ENCODE measurements at places on chromosomes 7 and 10.

- no peak for DNase-seq
These were observed 918.6 kb downstream of the KCNMA1 start for GRCh38 chr10:76719006-76719405.

DNA sequence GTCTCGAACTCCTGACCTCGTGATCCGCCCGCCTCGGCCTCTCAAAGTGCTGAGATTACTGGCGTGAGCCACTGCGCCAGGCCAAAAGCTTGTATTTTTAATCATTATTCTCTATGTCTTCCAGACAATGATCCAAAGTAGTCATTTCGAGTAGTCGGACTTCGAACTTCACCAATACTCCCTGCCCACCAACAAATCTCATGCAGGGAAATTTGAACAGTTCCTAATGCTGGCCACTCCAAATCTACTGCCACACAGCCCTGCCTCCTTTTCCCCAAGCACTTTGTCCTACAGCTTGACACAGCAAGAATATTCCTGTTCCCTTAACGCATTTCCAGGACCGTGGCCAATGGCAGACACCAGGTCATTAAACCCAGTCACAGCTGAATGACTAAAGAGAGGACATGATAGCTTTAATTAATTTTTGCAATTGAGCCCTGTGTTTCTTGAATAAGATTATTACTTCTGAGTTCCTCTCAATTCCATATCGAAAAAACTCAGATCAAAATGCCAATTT lies 142.3 kb upstream of the NRP1 start:
- DNase-seq, result no peak

DNA sequence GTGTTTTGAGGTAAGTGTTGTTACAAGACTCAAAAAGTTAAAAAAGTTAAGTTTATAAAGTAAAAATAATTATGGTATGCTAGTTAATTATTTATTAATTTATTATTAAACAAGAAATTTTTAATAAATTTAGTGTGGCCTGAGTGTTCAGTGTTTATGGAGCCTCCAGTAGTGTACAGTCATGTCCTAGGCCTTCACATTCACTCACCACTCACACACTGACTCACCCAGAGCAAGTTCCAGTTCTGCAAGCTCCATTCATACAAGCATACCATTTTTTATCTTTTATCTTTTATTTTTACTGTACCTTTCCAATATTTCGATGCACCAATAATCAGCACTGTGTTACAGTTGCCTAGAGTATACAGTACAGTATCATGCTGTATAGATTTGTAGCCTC lies 381.2 kb upstream of the MGMT start:
- no peak for DNase-seq

DNA sequence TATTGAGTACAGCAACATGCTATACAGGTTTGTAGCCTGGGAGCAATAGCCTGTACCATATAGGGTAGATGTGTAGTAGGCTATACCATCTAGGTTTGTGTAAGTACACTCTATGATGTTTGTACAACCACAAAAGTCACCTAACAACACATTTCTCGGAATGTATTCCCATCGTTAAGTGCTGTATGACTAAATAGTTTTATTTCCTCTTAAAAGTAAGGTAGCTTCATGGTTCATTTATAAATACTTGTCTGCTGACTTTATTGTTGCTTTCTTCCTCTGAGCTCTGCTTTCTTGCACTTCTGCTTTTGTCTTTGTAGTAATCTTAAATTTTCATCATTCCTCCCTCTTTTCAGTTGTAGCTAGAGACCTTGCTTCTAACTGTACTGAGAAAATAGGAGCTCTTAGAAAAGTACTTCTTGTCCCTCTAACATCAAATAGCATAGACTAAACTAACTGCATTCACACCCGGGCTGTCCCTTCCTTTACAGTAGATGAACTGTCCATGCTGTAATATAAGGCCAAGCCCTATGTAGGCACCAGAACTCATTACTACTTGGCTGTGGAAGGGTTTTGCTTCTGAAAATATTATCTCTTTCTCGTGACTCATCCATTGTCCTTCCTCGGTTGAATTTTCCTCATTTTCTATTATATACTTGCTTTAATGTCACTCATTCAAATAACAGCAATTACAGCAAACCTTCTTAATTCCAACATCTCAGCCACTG lies 55.4 kb upstream of the FAM3C start:
- no peak for DNase-seq

- DNase-seq, result no peak
These were observed 1.6 kb downstream of the DOCK1 start for GRCh38 chr10:126906704-126907422.

DNA sequence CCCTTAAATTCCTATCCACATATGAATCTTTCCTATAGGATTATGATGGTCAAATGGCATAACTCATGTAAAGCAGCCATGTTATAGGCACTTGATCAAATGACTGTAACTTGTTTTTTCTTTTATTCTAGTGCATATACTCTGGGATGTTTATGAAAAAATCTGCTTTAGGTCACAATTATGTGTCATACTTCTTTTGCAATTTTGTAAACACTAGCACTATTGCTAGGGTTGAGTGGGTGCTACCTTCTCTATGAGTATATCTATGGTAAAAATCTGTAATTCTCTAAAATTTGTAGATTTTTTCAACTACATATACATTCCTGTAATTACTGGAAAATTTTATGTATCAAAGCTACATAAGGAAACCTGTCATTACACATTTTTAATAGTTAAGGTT lies 50.0 kb downstream of the HGF start:
- no peak for DNase-seq

- no peak for DNase-seq
These were observed 284.0 kb downstream of the AUTS2 start for GRCh38 chr7:69882269-69882668.

- DNase-seq, result no peak
These were observed 90.4 kb downstream of the COBL start for GRCh38 chr7:51226063-51226755.

GRCh38 chr10:20945546-20946332 lies 48.6 kb upstream of the NEBL start:
- DNase-seq, result no peak

- no peak for DNase-seq
These were observed 87.4 kb downstream of the BUB3 start for GRCh38 chr10:123241391-123242141.

GRCh38 chr10:77577666-77578229 lies 59.9 kb downstream of the KCNMA1 start:
- no peak for DNase-seq

- DNase-seq, result no peak
These were observed 19.6 kb downstream of the RAB19 start for GRCh38 chr7:140423501-140423900.

DNA sequence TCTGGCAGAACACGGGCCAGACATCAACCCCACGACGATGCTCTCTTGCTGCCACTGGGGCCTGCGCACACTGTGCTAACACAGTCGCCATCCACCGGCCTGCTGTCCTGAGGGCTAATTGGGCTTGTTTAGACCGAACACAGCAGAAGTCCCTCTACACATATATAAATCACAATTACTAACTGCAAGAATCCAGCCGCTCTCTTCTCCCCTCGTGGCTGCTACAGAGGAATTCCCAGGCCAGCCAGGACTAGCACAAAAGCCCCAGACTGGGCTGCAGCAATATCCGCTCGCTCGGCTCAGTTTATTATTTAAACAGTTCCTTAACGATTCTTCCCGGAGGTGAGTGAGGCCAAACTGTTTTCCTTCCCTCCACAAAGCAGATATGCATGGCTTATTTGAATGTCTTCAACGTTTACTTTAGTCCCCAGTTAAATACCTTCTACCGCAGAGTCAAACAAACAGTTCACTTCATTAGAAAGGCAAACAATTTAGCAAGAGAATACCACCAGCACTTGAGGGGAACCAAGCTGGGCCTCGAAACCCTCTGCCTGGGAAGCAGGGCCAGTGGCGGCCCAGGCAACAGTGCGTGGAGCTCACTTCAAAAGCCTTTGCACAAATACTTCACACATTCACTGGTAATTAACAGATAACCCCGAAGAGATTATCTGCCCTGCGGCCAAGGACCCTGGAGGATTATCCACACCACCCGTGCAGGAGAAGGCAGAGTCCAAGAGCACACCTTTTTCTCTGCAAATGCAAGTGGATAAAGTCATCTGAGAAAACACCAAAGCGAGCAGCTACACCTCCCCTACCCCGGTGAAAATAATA lies 145.3 kb downstream of the GLI3 start:
- no peak for DNase-seq

DNA sequence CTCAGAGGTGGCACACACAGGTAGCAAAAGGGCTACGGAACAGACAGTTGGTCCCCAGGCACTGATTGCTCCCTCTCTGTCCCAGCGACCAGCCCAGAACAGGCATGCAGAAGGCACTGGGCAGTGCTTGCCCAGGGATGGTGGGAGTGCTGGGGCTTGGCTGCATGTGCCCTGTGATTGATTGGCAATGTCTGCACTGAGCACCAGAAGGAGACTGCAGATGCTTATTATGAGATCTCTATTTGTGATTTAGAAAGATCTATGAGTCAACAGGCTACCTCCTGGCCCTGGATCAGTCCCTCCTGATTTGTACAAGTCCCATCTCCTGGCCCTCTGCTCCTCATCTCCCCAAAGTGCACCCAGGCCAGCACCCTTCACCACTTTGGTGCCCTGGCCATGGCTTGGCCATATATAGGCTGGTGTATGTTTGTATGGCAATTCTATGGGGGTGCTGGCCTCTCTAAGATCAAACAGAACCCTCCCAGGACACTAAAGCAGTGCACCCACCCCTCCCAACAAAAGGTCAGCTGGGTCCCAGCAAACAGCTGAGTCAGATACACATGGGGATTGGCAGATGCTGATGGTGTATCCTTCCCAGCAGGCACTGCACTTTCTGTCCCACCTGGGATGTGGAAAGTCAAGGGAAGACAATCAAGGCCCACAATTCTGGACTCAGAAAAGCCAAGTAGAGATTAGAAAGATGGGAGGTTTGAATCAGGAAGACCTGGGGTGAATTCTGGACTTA lies 30.9 kb downstream of the CAMK2B start:
- peak; percentile 6 for DNase-seq

DNA sequence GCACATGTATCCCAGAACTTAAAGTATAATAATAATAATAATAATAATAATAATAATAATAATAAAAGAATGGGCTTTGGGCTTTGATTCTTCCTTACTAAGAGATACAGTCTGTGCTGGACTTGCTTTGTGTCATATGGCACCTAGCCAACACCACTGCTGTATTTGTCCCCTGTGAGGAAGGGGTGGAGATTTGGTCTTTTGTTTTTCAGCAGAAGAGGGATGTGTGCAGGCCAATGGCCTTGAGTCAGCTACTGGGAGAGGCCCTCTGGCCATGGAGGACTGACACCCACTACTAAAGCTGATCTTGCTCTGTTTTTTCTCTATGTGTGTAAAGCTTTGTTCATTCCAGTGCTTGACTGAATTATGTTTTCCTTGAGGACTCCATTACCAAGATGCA lies 573.0 kb upstream of the PCDH15 start:
- no peak for DNase-seq

DNA sequence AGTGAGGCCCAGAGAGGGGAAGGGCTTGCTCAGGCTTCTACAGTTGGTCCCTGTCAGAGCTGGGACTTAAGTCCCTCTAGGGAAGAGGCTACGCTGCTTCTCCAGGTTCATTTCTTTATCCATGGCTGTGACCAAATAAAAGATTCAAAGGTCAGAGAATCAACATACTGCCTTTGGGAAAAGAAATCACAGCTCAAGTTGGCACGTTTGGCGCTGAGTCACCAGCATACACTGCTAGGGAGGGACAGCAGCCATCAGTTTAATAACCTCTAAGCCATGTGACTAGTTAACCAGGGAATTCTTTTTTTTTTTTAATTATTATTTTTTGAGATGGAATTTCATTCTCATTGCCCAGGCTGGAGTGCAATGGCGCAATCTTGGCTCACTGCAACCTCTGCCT lies 28.4 kb upstream of the CRHR2 start:
- DNase-seq, result no peak

DNA sequence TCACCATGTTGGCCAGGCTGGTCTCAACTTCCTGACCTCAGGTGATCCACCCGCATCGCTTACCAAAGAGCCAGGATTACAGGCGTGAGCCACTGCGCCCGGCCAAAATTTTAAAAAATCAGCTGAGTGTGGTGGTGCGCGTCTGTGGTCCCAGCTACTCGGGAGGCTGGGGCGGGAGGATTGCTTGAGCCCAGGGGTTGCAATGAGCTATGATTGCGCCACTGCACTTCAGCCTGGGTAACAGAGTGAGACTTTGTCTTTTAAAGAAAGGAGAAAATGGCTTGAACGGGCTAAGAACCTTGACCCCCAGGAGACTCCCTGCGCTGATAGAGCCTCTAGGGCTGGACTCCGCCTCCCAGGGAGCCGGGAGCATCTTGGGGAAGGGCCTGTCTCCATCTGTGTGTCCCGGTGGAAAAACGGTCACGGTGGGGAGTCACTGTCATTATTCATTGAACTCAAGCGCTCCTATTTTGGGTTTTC lies 760 bp upstream of the KCTD7 start:
- DNase-seq, result no peak

DNA sequence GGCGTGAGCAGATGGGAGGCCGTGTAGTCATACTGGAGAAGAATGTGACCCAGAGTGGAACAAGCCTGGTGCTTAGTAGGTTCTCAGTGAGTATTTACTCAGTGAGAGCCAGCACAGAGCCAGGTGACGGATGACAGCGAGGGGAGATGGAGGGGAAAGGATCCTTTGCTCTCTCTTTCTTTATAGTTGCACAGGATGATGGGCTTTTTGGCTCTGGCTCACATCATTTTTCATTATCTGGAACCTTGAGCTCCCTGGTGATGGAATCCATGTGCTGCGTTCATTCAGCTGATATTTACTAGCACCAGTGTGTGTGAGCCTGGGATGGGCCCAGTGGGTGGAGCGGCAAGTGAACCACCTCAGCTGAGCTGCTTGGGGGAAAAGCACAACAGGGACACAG lies 17.2 kb downstream of the BTBD16 start:
- DNase-seq, result no peak

All from D721Med (cell line).